Germinal center (tissue), 1 donor: ENCODE measurements at places on chromosomes 5 and 9.
A peak's percentile ranks its signal among the peaks of the same experiment; 100 is the strongest.

DNA sequence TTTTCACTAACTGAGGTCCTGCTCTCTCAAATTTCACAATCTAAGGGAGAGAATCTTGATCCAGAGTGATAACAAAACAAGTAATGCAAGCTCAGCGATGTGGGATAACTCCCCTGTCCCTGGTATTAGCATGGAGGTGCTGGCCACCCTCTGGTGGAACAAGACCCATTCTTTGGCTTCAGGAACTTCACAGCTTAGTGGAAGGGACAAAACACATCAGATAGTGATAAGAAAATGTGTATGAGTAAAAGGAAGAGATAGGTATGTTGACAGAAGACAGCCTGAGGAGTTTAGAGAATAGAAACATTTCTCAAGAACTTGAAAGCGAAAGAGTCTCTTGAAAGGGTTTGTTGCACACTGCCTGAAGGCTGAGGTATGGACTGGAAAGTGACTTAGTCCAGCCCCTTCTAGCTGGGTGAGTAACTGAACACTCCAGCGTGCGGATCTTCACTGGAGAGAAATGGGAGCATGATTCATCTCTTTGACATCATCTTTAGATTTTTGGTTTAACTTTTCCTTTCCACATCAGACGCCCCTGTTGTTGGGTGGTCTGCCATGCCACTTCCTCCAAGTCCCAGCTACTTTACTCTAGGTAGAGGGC, 25.4 kb upstream of the ZSWIM6 start:
- DNase-seq, result no peak

- no peak for DNase-seq
These were observed 28.8 kb upstream of the SEMA4D start for GRCh38 chr9:89526667-89527066.

- peak; percentile 36 for DNase-seq
These were observed 577 bp downstream of the AP3S1 start for GRCh38 chr5:115842089-115842935.

DNA sequence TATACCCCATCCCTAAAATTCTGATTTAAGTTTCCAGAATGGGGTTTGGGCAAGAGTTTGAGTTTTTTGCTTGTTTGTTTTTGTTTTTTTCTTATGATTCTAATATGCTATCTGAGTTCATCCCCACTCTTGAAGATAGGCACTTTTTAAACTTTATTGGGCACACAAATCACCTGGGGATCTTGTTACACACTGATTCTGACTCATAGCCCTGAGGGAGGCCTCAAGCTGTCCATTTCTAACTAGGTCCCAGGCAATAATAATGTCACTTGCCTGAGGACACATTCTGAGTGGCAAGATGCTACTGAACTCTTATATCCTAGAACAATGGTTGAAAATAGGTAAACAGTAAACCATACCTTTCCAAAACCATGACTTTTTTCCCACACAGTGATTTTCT, 22.8 kb upstream of the ABLIM3 start:
- no peak for DNase-seq

GRCh38 chr5:172637110-172637580, 3.9 kb upstream of the NEURL1B start:
- no peak for DNase-seq

- no peak for DNase-seq
These were observed 35.9 kb upstream of the HSPA9 start for GRCh38 chr5:138610918-138611677.

DNA sequence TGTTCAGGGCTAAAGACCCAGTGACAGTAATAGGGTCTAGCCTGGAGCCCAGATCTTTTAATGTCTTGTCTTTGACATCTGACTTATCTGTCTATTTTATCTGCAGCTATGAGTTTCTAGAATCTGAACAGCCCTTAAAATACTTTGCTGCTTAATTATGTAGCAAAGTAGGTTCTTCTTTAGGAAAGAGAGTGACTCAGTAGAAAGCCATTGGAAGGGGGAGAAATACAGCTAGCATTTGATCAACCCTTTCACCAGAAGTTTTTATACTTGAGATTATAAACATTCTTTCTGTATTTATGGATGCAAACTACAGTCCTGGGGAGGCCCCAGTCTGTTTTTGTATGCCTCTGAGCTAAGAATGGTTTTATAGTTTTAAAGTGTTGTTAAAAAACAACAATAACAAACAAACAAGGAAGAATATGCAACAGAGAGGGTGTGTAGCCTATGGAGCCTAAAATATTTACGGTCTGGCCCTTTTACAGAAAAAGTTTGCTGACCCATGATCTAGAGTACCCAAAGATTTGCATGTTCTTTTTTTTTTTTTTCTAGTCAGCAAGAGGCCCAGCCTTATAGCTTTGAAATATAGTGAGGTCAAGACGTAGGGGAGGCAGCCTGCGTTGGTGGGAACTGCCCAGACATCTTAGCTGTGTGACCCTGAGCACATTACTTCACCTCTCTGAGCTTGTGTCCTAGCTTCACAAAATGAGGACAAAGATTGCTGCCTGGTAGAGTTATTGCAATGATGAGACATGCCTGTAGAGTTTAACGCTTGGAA, 9.7 kb downstream of the GSN start:
- DNase-seq, result no peak

- no peak for DNase-seq
These were observed 4.3 kb downstream of the TCERG1 start for GRCh38 chr5:146451411-146451810.

- DNase-seq, result no peak
These were observed 70.7 kb downstream of the THBS4 start for GRCh38 chr5:80105698-80106439.

GRCh38 chr5:12704955-12705354, 800.7 kb upstream of the CTNND2 start:
- DNase-seq, result no peak

- DNase-seq, result no peak
These were observed 28.4 kb downstream of the VCP start for GRCh38 chr9:35044071-35044470.

DNA sequence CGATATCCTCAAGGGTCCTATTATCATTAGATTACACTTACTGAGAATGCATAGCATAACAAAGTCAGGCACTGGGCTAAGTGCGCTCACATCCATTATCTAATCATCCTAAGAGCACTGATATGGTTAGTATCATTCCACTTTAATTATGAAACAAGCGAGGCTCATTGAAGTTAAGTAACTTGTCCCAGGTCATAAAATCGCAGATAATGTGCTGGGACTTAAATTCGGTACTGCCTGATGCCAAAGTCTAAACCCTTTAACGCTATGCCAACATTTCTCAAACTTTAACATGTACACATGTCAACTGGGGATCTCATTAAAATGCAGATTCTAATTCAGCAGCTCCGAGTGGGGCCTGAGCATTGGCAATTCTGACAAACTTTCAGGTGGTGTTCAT, 204.7 kb downstream of the PTTG1 start:
- DNase-seq, result no peak

DNA sequence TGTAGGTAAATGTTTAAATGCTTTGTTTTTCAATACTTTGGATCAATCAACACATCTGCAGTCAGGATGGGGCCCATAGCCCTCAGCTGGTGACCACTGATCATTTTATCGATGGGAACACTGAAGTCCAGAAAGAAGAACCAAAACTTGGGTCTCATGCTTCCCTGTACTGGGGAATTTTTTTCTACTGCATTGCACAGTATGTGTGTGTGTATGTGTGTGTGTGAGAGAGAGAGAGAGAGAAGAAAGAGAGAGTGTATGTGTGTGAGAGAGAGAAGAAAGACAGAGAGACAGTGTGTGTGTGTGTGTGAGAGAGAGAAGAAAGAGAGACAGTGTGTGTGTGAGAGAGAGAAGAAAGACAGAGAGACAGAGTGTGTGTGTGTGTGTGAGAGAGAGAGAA, 202.9 kb upstream of the MSX2 start:
- DNase-seq, result no peak

- no peak for DNase-seq
These were observed 35.4 kb upstream of the TMC1 start for GRCh38 chr9:72485821-72486593.

GRCh38 chr5:107403228-107403953, 267.3 kb downstream of the EFNA5 start:
- DNase-seq, result no peak

DNA sequence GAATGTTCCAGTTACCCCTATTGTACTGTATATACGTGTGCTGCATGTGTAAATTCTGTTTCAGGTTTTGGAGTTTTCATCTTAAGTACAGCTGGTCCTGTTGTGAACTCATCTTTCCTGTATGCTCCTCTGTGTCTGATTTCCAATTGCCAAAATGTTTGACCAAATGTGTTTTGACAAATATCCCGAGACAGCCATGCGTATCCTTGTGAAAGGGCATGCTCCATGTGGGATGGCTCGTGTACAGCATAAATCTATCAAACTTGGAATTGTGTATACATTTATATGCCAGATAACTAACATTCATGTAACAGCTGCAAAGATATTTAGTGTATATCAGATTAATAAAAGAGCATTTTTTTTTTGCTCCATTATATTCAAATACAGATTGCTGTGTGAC, 69.5 kb upstream of the IQGAP2 start:
- DNase-seq, result no peak

DNA sequence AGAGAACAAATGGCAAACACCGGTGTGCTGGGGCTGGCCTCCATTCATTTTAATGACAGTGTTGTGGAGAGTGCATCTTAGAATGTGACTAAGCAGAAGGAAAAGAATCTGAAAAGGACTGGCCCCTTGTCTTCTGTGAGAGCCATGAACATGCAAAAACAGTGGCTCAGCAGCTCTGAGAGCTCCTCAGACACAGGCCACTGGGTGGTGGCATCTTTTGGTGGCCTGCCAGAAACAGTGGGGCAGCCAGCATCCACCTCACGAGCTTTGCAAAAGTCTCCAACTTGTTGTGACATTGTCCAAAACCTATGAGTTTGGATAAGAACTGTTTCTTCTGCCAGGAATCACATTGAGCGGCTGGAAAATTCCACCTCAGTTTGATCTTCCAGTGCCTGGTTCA, 233.4 kb downstream of the NR3C1 start:
- no peak for DNase-seq

DNA sequence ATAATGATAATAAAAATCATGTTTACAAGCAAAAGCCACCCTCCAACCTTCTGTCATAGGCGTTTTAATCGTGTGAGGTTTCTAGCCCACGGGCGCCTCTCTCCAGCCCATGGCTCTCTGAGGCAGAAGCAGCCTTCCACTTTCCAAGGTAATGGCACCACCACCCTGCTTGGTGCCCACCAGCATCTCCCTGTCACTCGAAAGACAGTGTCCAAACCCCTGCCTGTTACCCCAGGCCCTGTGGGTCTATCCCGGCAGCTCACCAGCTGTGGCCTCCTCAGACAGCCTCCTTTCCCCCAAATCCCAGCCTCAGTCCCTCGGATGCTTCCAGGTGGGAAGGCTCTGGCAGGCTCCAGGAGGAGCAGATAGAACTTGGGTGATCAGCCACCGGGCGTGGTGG, 123.8 kb upstream of the LPCAT1 start:
- DNase-seq, result no peak

DNA sequence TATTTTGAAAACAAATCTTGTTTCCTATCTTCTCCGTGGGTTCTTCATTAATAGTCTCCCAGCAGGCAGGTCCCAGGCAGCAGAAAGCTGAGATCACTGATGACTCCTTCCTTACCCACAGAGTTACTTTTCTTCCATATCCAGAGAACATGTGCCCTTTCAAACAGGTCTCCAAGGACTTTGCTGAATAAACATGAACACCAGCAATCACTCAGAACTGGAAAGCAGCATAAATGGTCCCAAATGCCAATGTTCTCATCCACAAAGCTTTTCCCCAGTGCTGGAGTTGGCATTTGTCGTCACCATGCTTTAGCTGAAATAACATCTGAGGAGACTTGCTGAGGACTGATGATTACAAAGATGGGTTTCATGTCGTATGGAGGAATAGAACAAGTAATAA, 134.0 kb downstream of the YIPF5 start:
- no peak for DNase-seq

DNA sequence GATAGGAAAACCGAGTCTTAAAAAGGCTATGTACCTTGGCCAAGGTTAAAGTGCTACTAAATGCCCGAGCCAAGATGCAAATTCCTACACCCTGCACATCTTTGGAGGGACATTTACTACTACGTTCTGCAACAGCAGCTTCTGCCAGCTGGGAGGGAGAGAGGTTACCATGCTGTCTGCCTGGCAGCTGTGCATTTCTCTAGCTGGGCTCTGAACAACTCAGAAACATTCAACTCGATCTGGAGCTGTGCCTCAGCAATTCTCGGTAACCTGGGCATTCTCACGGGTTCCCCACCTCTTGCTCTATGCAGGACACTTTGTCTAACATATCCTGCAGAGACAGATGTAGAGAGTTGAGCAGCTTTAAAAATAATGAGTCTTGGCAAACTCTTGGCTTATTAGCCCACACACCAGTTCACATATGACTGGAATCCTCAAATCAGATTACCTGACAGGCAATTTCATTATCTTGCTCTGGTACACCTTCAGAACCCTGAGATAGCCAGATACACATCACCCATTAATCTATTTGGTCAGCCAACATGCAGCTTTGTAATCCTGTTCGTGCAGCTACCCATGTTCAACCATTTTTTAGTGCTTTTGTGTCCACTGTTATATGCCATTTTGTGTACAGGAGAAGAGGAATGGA, 115.8 kb downstream of the EFNA5 start:
- DNase-seq, result no peak
